ENCODE measurements at places on chromosomes 11 and 22.

DNA sequence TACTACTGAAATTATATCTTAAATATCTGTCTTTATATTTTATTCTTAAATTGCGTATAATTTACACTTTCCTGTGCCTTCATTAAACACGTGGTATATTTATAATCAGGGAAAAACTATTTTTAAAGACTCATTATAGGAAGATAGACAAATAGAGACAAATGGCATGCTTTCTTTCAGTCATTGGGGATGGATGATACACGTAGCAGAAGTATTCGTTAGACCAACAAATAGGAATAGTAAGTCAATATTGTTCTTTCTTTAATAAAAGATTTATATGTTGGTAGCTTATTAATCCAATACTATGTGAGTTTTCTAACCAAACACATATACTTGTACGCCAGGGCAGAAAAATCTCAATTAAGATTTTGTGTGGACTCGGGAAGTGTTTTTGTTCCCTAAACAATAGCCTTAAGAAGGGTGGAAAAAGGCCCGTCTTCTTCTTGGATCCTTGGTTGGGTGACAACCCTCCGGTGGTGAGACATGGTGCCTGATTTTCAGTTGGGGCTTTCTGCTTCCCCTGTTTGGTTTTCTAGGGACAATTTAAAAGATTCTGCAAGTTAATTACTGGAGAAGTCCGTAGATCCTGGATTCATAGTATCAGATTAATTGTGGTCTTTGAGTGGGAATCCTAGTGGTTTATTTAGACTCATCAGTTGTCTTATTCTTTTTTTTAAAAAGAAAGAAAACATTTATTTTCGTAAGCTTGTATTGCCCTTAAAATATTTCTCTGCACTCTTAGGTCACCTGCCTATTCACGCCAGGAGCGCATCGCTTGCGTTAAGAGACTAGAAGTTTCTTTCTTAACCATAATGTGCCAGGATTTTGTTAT, 83.5 kb upstream of the WNT7B start:
- no peak for ATAC-seq

GRCh38 chr22:30438559-30438958, 13.0 kb downstream of the MTFP1 start:
- ATAC-seq = no peak

GRCh38 chr11:107699371-107700285, 12.2 kb downstream of the SLN start:
- ATAC-seq = no peak

GRCh38 chr11:9609002-9609759, 35.7 kb downstream of the WEE1 start:
- no peak for ATAC-seq

- peak; percentile 88 for ATAC-seq
Observed at GRCh38 chr22:24427500-24428164, at the start of gene ADORA2A. Gene ADORA2A, plus strand, starts transcription at chr22:24427599. Its CDS starts 5,806 bp downstream, at chr22:24433405.

DNA sequence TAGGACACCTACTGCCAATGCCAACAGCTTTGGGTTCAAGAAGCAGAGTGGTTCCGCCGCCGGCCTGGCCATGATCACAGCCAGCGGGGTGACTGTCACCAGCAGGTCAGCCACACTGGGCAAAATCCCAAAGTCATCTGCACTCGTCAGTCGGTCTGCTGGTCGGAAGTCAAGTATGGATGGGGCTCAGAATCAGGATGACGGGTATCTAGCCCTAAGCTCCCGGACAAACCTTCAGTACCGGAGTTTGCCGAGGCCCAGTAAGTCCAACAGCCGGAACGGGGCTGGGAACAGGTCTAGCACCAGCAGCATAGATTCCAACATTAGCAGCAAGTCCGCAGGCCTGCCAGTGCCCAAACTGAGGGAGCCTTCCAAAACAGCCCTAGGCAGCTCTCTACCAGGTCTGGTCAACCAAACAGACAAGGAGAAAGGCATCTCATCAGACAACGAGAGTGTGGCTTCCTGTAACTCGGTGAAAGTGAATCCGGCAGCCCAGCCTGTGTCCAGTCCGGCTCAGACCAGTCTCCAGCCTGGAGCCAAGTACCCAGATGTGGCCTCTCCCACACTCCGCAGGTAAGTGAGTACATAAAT, 115.1 kb downstream of the DBX1 start:
- no peak for ATAC-seq

GRCh38 chr11:130772266-130773227, 143.7 kb downstream of the SNX19 start:
- no peak for ATAC-seq

GRCh38 chr11:17383461-17383860, 5.0 kb downstream of the KCNJ11 start:
- no peak for ATAC-seq

DNA sequence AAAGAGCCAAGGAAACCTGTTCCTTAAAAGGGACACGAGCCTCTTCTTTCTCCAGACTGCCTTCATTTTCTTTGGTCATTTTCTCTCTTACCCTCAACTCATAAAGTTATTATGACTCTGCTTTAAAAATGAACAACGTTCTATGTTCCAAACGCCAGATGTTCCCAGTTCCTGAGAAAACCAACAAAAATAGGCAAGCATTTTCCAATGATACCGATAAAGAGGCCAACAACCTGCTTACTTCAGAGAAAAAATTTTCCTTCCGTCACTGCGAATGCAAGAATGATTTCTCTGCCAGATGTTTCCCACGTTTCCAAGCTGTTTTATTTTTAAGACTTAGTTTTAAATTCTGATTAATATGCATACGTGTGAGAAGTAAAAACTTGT, 315 bp upstream of the TRPC6 start:
- ATAC-seq = no peak

DNA sequence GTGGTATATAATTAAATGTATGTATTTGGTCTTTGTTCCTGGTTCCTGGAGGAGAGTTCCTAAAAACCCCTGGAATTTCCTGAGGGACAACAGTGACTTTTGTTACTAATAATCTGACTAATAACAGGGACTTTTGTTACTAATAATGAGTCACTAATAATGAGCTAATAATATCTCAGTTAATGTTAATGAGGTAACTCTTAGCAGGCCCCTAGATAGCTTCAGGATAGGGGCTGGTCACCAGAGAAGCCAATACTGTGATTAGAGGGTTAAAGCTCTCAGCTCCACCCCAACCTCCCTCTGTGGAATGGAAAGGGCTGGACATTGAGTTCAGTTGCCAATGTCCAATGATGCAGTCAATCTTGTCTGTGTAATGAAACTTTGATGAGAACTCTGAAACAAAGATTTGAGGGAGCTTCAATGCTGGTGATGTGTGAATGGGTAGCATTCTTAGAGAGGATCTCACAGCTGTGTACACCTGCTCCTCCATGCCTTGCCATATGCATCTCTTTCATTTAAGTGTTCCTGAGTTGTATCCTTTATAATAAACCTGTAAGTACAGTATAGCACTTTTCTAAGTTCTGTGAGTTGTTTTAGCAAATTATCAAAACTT, 1431.4 kb upstream of the TENM4 start:
- no peak for ATAC-seq

GRCh38 chr22:23898006-23898974, 4.1 kb downstream of the MIF start:
- ATAC-seq = no peak

- ATAC-seq = no peak
Observed at GRCh38 chr11:58495906-58496305, 12.0 kb downstream of the OR5B21 start.

- ATAC-seq = no peak
Observed at GRCh38 chr11:47020793-47021526, 84.4 kb downstream of the CSTPP1 start.

GRCh38 chr22:39405346-39406085, 5.9 kb downstream of the TAB1 start:
- no peak for ATAC-seq

GRCh38 chr11:114202011-114202609, 94.1 kb upstream of the NNMT start:
- ATAC-seq = no peak

- ATAC-seq = no peak
Observed at GRCh38 chr11:23284631-23285030, 424.4 kb upstream of the CCDC179 start.

DNA sequence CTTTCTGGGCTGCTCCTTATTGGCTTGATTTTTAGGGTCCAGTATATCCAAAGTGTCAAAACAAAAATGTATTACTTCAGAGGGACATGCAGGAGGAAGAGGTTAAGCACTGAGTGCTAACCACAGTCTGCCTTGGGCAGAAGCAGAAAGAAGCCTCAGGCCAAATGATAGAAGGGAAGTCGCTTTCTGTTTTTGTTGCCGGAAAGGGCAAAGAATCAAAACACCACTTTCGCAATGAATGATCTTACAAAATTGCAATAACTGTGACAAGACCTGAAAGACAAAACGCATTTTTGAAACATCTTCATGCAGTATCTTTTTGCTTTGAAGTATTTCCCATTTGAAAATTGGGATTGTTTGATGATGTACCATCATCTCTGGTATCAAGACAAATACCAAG, 70.1 kb upstream of the PICALM start:
- peak; percentile 86 for ATAC-seq

- ATAC-seq = no peak
Observed at GRCh38 chr22:19567157-19568009, 43.2 kb upstream of the CLDN5 start.

GRCh38 chr11:74138572-74138971, 32.2 kb downstream of the C2CD3 start:
- ATAC-seq = no peak

DNA sequence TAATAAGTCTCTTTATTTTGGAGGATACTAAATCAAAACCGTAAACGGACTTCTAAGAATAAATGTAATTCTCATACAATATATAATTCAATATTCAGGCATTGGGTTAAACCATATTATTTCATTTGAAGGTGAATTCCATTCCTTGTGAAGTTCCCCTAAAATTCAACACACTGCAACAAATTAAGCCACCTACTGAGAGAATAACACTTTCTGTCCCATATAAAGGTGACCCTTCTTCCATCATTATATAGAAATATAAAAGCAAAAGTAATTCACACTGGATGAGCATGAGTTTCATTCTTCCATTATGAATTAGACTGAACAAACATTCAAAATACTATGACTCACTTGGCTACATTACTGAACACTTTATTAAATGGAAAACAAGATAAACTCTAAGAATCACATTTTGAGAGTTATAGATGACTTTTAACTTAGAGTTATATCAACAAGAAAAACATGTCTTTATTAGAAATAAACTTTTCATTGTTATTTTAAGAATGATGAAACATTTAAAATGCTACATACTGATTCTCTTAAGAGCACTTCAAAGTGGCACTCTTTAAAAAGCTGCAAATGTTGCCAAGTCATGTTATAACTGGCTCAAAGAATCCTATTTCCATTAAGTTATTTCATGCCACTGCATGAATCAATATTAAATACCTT, 2.8 kb downstream of the SESN3 start:
- no peak for ATAC-seq

DNA sequence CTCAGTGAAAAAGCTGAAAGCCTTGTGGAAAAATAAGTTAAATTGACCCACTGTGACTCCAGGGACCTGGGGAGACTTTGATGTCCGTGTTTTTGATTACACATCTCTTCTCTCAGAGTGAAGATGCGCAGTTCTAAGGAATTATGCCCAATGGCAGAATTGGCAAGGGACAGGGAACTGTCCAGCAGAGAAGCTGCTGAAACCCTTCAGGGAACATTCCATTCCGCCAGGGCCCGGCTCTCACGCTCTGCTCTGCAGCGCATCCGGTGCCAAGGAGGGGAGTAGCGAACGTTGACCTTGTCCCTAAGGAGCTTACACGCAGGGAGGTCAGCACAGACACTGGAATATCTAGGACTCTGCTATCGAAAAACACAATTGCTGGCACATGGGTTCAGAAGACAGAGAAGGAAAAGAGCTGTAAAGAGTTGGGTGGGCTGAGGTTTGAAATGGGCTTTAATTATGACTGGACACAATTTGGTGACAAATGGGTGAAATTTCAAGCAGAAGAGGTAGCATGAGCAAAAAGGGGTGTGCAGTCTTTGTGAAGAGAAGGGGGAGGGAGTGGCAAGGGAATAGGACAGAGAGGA, 64.5 kb upstream of the B3GAT1 start:
- no peak for ATAC-seq

Measured in stimulated activated memory B cell treated with anti-CD40 and anti-IgM and Interleukin-4, amounts not matched to agents 10 μg/mL and 1 μg/mL and 100 μg/mL, for 72 hours (primary cell).